AG09309 (cell line): ENCODE measurements at places on chromosomes 2 and 18.

GRCh38 chr2:12709207-12709522 lies 7.6 kb upstream of the TRIB2 start:
- no peak for DNase-seq

GRCh38 chr2:84906900-84907714 lies 1.7 kb downstream of the TMSB10 start:
- DNase-seq = no peak

DNA sequence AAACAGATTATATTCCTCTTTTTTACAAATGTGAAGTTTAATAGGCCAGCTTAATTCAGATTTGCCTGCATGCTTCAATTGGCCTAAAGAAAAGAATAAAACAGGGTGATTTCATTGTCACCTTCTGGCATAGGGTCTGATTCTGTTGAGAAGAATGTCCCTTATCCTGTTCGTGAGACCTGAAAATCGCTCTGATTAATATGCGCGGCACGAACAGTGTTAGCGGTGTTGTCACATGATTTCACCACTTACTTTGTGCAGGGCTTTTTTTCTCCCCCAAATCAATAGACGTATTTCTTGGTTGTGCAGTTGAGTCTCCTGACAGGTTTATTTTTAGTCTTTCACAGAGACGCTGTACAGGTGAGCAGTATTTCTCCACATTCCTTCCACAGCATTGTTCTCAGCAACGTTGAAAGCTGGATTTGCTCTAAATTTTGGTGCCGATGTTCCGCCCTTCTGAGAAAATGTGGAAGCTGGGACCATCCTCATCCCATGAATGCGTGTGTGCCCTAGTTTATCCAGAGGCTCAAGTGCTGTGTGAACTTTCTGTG lies 81.9 kb downstream of the ITGB1BP1 start:
- DNase-seq = no peak

DNA sequence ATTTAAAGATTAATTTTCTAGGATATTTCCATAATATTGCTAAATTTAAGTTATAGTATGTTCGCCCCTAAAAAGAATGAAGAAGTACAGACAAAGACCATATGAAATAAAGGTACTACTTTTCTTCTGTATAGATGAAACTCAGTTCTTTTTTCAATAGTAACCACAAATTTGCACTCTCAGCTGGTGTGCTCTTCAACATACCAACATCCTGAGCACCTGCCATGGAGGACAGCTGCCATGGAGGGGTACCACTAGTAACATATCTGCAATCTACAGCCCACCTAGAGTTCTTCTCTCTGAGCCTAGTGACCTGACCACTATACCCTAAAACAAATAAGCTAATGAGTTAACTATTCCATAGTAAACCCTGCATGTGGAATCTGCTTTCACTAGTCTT lies 36.8 kb upstream of the ERCC3 start:
- no peak for DNase-seq

DNA sequence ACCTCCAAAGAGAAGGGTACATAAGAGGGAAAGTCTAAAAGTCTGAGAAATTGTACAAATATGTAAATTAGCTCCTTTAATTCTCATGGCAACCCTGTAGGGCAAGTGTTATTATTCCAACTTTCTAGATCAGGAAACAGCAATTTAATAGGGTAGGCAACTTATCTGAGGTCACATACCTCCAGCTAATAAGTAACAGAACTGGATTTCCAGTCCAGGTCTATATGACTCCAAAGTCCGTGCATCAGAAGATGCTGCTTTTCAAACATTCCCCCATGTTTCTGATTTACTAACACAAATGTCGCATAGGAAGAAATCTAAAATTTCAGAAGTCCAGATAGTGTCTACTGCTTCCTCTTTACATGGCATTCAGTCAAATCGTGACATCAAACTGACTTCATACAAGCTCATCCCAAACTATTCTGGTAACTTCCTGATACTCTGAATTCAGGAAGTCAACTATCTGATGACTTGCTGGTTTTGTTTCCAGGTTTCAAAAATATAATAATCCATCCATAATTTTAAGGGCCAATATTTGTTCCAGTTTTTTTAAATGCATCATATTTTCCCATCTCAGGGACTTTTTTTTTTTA lies 419.3 kb upstream of the ACVR2A start:
- no peak for DNase-seq

GRCh38 chr2:240815761-240816583 lies 4.0 kb downstream of the KIF1A start:
- no peak for DNase-seq

- DNase-seq = no peak
These were observed 472.2 kb upstream of the DCC start for GRCh38 chr18:51867767-51868166.

GRCh38 chr2:85430752-85431569 lies 12.4 kb downstream of the SH2D6 start:
- no peak for DNase-seq

DNA sequence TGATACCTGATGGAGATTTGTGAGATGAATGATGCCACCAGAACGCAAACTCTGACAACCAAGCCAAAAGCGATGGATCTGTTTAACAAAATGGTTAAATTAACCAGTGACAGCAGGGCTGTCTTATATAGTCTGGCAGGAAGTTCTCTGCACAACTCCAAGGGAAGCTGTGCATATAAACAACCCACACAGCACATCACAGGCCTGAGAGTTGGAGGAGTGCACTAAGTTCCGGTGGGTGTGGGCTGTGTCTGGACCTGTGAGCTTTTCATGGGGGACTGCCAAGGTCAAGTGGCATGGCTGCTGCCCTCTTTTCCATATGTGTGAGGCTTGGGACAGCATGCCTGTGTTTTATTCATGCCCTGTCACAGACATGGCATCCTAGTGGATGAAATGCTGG lies 414.6 kb upstream of the TRIB2 start:
- DNase-seq = no peak

GRCh38 chr2:26873286-26873983 lies 25.5 kb downstream of the DPYSL5 start:
- no peak for DNase-seq

GRCh38 chr2:209648714-209649113 lies 122.9 kb upstream of the UNC80 start:
- no peak for DNase-seq

GRCh38 chr18:55252901-55253300 lies 293.6 kb upstream of the CCDC68 start:
- DNase-seq = no peak

- DNase-seq = no peak
These were observed 309.0 kb upstream of the MEIS1 start for GRCh38 chr2:66125951-66126350.

DNA sequence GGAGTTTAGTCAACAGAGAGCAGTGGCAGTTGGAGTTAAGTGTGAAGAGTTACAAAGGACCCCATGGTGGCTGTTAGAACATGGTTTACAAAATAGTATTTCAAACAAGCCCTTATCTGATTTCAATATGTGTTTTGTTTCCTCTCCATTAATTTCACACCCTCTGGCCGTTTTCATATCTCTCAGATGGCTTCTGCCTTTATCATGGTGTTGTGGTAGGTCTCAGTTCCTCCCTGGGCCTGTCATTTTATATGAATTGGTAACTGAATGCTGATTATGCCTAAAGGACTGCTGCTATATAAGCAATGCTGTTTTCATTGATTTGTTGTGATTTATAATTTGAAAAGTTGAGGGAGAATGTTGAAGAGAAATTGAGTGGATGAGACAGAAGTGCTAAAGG lies 686.7 kb downstream of the NYAP2 start:
- DNase-seq = no peak

- no peak for DNase-seq
These were observed 70.4 kb downstream of the CWC22 start for GRCh38 chr2:179936654-179937053.

GRCh38 chr2:72533765-72534164 lies 292.1 kb downstream of the EXOC6B start:
- DNase-seq = no peak

DNA sequence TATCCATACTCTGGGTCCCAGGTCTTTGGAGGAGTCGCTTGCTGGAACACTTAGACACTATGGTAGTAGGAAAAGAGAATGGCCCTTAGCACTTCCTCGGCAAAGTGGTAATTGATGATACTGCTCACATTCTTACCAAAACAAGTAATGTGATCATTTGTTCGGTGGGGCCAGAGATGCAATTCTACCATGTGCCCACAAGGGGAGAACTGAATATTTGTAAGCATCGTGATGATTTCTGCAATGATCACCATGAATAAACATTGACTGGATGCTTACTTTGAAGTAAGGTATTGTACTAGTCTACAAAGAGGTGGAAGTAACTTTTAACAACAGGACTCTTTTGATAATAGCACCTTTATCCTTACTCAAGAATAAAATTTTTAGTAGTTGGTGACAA lies 109.7 kb downstream of the CD8B2 start:
- no peak for DNase-seq

- DNase-seq = no peak
These were observed 177.8 kb upstream of the RGPD4 start for GRCh38 chr2:107648781-107649404.

GRCh38 chr2:136393514-136393913 lies 275.6 kb upstream of the CXCR4 start:
- DNase-seq = no peak
